Astrocyte (in vitro differentiated cells and primary cell): ENCODE measurements at places on chromosomes 13 and 19. TPM values are rescaled to one million over a fixed set of nuclear protein-coding genes. Genes with fewer than 3 reads are reported as not detected.
A peak's percentile ranks its signal among the peaks of the same experiment; 100 is the strongest.

The CSNK1A1L gene
- not detected in 2 replicates for total RNA-seq

DNA sequence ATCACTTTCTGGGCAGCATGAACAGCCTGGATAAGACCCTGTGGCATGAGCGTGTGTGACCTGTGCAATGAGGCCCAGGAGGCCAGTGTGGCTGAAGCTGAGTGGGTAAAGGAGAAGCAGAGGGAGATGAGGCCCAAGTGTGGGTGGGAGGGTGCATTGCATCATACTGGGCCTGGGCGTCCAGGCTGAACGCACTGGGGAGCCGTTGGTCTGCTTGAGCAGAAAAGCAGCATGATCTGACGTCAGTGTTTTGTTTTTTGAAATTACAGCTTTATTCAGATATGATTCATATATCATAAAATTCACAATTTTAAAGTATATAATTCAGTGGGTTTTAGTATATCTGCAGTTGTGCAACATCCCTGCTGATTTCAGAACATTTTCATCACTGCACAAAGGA, 409.7 kb downstream of the HS6ST3 start:
- no peaks in the 10 kb centered on the region for H3K27me3 ChIP-seq
- H3K4me3 ChIP-seq = no peak overlapping the region
- DNase-seq = no peak
- H3K27ac ChIP-seq = no peak overlapping the region
- H3K36me3 ChIP-seq = no peaks in the 10 kb centered on the region

DNA sequence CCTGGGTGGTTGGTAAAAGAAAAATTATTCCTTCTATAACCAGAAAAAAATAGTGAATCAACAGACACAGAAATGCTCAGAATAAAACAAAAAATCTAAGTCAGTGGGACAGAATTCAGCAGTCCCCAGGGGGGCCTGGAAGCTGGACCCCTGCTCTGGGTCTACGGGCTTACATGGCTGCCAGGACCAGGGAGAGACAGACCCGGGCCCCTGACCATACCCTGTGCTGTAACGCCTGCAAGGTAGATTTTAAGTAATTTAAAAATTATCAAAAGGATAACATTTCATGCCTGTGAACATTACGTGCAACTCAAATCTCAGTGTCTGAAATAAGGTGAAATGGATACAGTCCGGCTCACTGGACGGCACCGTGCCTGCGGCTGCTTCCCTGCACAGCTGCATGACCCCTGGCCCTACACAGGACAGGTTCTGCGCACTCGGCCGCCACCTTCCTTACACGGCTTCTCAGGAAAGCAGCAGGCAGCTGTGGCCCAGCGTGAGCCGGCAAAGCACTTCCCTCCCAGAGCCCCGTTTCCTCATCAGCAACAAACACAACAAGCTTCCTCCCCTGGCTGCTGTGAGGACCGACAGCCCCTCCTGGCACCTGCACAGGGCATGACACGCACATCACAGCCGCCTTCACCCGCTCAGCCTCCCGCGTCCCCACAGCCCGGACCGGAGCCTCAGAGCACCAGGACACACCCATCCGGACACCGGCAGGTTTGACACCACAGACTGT, 22.2 kb downstream of the RASA3 start:
- H3K4me1 ChIP-seq = peaks cover 58% of the 10 kb centered on the region
- H3K27ac ChIP-seq = no peak overlapping the region
- H3K27me3 ChIP-seq = no peaks in the 10 kb centered on the region
- peaks cover 7% of the 10 kb centered on the region for H3K36me3 ChIP-seq
- H3K4me3 ChIP-seq = no peak overlapping the region
- no peak for DNase-seq

DNA sequence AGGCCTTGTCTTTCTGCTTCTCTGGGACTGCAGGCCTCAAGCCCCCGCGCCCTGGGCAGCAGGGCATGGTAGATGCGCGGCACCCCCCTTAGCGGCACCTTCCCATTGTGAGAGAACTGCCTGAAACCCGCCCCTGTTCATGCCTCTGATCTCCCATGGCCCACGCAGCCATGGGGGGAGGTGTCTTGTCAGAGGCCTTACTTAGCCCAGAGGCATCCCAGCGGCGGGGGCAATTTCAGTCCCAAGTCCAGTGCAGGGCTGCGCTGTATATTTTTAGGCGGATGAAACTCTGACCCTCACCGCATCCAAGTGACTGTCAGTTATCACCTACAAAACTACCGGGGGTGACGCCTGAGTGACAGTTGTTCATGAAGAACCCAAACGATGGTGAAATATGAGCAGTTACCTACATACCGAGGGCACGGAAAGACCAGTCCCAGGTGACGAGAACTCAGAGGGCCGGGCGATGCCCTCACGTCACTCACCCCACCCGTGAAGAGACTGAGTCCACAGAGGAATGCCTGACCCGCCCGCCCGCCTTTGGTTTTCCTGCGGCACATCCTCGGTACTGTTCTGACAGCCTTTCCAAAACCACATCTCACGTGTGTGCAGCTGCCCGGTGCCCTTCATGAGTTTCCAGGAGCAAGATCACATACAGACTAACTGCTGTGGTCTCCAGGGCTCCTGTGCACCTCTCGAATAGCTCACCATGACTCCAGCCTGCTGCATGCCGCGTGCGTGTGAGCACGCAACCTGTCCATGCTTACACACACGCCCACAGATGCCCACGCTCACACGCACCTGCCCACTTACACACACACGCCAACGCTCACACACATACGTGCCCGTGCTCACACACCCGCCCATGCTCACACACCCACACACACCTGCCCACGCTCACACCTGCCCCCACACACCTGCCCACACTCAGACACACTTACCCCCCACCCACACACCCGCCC, 14.4 kb downstream of the IL17D start:
- no peak for DNase-seq
- H3K4me3 ChIP-seq = no peak overlapping the region
- H3K27ac ChIP-seq = no peak overlapping the region
- peaks cover 8% of the 10 kb centered on the region for H3K27me3 ChIP-seq
- H3K36me3 ChIP-seq = no peaks in the 10 kb centered on the region

DNA sequence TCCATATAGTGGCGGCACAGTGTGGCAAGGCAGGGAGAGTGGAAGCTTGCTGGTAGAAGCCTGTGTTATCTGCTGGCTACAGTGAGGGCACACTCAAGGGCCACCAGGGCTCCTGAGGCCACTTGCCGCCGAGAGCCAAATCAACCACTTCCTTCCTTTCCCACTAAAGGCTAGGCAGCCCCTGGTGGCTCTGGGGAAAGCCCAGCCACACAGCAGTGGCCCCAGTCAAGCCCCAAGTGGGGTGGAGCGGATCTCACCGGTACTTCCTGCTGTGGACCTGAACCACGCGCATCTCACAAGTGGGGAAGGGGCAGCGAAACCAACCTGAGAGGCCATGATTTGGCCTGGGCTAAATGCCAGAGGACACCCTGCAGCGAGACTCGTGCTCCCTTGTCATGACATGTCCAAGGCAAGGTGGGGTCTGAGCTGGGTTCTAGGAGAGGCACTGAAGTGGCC, 21.9 kb upstream of the SLC35E1 start:
- no peak overlapping the region for H3K4me3 ChIP-seq
- H3K36me3 ChIP-seq = no peaks in the 10 kb centered on the region
- DNase-seq = no peak
- H3K27ac ChIP-seq = no peak overlapping the region
- H3K27me3 ChIP-seq = no peaks in the 10 kb centered on the region

DNA sequence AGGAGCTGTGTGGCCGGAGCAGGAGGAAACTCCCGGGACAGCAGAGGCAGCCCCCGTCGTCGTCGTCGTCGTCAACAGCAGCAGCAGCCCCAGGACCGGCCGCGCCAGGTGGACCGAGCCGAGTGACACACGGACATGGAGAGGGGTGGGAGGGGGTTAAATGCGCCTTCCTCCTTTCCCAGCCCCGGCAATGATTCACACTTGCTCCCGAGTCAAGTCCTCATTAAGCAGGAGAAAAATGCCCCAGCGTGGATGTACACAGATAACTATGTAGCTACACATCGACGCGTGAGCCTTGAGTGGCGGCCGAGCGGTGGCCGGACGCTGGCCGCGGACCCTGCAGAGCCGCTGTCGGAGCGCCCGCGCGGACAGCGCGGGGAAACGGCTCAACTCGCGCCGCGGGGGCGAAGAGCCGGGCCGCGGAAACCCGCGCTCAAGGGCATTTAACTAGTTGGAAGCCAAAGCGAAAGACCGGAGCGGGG, 645 bp downstream of the UBL3 start:
- peaks cover 10% of the 10 kb centered on the region for H3K4me1 ChIP-seq
- no peaks in the 10 kb centered on the region for H3K27me3 ChIP-seq
- peak; percentile 76 for DNase-seq
- no peaks in the 10 kb centered on the region for H3K36me3 ChIP-seq
- H3K4me3 ChIP-seq = peak overlapping the region; percentile 97
- peak overlapping the region; percentile 92 for H3K27ac ChIP-seq

DNA sequence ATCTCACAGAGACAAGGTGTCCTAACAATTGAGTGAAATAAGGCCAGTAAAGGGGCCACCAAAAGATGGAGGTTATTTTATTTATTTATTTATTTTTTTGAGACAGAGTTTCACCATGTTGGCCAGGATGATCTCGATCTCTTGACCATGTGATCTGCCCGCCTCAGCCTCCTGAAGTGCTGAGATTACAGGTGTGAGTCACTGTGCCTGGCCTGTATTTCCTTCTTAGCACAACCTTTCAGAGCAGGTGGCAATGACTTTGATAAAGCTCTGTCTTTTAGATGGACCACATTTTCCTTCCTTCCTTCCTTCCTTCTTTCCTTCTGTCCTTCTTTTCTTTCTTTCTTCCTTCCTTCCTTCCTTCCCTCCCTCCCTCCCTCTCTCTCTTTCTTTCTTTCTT, 11.0 kb upstream of the DOCK6 start:
- H3K36me3 ChIP-seq = no peaks in the 10 kb centered on the region
- no peak overlapping the region for H3K27ac ChIP-seq
- DNase-seq = no peak
- H3K27me3 ChIP-seq = no peaks in the 10 kb centered on the region
- no peak overlapping the region for H3K4me3 ChIP-seq
- H3K4me1 ChIP-seq = peaks cover 6% of the 10 kb centered on the region

DNA sequence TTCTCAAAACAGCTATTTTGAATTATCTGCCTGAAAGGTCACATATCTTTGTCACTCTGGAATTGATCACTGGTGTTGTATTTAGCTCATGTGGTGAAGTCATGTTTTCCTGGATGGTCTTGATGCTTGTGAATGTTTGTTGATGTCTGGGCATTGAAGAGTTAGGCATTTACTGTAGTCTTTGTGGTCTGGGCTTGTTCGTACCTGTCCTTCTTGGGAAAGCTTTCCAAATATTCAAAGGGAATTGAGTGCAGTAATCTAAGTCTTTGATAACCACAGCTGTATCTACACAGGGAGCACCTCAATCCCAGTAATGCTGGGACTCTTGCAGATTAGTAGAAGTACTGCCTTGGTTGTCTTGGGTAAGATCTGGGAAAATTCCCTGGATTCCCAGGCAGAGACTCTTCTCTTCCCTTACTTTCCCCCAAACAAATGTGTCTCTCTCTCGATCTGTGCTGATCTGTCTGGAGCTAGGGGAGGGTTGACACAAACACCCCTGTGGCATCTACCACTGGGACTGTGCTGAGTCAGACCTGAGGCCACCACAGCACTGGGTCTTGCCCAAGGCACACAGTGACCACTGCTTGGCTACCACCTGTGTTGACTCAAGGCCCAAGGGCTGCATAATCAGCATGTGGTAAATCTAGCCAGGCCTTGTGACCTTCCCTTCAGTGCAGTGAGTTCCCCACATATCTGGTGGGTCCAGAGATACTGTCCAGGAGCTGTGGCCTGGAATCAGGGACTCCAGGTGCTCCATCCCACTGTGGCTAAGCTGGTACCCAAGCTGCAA, 5.5 kb upstream of the CYP4F3 start:
- no peaks in the 10 kb centered on the region for H3K27me3 ChIP-seq
- no peak overlapping the region for H3K4me3 ChIP-seq
- H3K27ac ChIP-seq = no peak overlapping the region
- H3K36me3 ChIP-seq = no peaks in the 10 kb centered on the region

DNA sequence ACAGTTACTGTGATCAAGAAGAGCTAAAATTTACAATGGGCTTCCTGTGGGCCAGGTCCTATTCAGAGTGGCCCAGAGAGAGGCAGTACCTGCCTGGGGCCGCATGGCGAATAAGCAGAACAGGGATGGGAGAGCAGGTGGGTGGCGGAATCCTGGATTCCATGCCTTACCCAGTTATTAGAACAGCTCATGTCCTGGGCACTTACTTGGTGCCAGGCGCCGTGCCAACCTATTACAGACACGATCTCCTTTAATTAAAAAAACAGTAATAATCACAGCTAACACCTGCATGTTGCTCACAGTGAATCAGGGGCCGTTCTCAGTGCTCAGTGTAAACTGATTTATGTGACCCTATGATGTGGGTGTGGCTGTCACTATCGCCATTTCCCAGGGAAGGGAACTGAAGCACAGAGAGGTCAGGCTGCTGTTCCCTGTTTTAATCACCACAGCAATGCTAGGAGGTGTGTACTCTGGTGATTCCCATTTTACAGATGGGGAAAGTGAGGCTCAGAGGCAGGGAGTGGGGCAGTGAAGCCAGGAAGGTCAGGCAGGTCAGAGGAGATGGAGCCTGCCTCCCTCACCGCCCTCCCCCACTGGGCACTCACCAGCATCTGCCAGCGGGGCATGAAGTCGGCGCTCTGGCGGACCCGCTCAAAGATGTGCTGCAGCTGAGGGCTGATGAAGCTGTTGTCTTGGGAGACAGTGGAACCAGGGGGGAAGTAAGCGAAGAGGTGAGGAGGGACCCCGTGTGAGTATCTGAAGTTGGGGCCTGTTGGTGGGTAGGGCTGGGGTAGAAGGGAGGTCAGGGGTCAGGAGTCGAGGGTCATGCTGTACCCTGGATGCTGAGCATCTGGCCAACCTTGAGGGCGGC, 12.0 kb downstream of the COQ8B start:
- no peak overlapping the region for H3K27ac ChIP-seq
- no peak for DNase-seq
- no peaks in the 10 kb centered on the region for H3K27me3 ChIP-seq
